Activated T-cell treated with anti-CD3 and anti-CD28 coated beads for 48 hours (primary cell): ENCODE measurements at places on chromosomes 4 and X.
A peak's percentile ranks its signal among the peaks of the same experiment; 100 is the strongest.

DNA sequence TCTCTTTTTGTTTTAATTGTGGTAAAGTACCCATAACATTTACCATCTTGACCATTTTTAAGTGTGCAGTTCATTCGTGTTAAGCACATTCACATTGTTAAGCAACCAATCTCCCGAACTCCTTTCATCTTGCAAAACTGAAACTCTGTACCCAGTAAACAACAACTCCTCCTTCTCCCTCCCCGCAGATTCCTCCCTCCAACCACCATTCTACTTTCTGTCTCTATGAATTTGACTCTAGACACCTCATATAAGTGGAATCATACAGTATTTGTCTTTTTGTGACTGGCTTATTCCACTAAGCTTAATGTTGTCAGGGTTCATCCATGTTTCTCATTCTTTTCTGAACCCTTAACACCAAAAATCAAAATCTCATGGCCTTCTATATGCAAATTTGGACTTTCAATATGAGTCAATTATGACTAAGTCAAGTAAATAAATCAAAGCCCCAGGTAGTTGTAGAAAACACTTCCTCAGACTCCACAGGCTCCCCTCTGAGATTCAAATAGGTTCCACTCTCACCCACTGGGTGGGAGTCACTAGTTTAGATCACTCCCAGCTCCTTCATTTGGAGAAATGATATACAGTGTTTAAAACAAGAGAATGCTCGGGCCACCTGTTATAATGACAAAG, 9.8 kb upstream of the RTL5 start:
- DNase-seq = no peak

DNA sequence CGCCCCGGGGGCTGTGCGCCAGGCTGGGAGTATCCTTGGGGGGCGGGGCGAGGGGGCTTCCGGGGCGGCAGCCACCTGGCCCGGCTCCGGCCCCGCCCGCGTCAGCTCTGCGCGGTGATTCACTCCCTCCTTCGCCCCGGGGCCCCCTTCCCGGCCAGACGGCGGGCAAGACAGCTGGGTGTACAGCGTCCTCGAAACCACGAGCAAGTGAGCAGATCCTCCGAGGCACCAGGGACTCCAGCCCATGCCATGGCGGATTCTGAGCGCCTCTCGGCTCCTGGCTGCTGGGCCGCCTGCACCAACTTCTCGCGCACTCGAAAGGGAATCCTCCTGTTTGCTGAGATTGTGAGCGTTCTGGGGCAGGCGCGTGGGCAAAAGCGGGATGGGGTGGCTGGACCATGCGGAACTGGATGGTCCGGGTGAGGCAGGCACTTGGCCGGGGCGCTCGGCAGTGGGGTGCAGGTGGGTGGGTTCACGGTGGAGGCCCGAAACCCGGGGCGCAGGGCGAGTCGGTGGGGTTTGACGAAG, at the start of gene PLP2:
Gene PLP2 (plus strand): TSS at position 147 of the 528 bp plus-strand sequence. CDS start 103 bp downstream, at position 250.
- peak; percentile 75 for DNase-seq

GRCh38 chr4:8167291-8167690, 8.7 kb upstream of the ABLIM2 start:
- DNase-seq = no peak

DNA sequence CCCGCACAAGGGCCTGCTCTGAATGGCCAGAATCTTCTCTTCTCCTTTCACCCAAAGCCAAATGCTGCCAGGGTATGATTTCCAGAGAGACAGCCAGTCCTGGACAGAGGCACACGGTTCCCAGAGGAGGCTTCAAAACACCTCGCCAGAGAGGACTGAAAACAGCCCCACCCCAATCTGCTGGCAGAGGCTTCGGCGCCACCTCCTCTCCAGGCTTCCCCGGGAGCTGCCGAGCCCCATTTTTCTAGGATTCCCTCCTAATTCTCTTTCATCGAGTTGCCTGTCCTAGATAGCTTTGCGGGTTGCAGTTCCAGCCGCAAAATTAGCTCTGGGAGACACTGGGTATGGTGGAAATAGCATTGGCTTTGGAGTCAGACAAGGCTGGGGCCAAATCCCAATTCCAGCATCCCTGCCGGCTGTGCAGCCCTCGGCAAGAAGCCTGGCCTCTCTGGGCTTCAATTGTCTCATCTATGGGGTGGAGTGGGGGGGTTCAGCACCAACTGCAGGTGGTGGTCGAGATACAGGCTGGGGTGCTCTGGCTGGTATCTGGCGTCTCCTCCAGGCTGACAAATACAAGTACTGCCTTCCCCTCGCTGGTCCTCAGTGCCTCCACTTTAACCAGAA, 22.6 kb downstream of the PPP2R2C start:
- DNase-seq = no peak

DNA sequence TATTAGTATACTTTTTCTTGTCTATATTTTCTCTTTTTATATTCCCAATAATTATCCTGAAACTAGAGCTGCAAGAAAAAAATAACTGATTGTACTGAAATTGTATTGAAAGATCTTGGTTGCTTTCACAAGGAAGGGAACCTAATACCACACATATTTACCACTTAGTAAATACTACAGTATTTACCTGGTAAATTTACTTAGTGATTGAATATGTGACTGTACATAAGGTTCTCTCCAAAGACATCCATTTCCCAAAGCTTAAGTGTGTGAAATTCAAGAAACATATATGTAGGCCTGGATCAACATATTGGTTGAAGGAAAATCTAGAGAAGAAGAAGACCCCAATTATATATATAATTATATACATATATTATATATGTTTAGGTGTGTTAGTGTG, 1272.7 kb downstream of the C4orf33 start:
- no peak for DNase-seq

DNA sequence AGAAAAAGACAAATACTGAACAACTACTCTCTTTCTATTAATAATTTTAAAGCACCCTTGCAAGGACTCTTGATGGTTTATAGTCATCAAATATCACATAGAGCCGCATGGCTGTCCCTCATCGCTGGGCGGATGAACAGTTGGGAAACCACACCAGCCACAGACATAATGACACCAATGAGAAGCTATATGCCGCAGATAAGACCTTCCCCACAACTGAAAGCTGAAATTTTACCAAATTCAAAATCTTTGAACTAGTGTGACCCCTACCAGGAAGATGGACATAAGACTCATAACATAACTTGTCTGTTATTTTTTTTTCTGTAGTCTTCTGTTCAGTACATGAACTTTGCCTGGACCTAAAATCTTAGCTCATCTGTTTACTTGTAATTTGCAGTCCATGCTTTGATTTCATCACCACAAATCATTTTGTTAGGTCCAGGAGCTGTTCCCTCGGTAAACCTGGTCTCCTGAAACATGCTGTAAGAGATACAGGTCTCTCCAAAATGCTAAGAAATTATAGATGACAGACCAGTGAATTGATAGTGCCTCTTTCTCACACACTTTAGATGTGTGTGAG, 157.3 kb upstream of the RAPGEF2 start:
- DNase-seq = no peak

DNA sequence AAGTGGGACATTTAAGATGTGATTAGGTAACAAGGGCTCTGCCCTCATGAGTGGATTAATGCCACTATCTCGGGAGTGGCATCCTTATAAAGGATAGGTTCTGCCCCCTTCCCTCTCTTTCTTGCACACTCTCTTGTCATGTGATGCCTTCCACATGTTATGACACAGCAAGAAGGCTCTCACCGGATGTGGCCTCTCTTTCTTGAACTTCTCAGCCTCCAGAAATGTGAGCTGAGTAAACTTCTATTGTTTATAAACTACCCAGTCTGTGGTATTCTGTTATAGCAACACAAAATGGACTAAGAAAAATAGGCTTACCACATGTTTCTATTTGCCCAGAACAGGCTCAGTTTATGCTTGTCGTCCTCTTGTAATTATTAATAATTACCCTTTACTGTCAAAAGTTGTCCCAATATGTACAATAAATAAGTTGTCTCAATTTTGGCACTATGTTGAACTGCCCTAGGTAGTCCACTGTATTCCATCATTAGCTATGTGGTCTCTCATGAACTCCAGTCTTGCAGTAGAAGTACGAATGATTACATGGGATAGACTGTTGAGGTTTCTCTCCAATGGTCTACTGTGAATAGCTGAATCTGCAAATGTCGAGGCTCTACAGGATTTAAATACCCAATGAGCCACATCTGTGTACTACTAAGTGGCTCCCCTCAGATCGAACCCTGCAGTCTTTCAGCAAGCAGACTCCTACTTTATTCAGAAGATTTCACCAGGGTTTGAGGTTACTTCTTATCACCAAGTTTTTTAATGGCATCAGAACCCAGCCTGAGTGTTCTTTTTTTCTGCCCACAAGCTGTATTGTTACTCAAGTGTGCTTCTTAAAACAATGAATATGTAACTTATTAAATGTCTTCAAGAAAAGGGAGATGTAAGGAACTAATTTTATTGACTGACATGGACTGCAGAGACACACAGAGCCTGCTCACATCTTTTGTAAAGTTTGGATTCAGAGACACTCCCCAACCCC, 102.0 kb upstream of the LEF1 start:
- no peak for DNase-seq

DNA sequence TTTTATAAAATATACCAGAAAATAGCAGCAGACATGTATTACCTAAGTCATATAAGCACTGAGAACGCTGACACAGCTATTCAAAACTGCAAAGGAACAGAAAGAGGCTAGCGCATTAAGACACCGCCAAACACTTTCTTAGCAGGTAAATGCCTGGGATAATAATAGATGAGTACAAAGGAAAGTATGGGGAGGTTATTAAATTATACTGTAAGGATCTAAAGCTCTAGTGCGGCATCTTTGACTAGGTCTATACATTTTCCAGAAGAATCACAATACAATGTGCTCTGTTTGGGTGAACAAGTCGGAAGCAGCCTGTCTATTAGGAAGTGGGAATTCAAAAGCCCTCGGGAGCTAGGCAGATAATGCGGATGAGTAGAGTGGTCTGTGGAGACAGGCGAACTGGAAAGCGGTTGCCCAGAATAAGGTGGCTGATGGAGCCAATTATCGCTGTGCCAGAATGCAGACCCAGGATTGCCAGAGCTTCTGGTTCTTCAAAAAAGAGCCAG, 443.6 kb upstream of the TENM3 start:
- no peak for DNase-seq

DNA sequence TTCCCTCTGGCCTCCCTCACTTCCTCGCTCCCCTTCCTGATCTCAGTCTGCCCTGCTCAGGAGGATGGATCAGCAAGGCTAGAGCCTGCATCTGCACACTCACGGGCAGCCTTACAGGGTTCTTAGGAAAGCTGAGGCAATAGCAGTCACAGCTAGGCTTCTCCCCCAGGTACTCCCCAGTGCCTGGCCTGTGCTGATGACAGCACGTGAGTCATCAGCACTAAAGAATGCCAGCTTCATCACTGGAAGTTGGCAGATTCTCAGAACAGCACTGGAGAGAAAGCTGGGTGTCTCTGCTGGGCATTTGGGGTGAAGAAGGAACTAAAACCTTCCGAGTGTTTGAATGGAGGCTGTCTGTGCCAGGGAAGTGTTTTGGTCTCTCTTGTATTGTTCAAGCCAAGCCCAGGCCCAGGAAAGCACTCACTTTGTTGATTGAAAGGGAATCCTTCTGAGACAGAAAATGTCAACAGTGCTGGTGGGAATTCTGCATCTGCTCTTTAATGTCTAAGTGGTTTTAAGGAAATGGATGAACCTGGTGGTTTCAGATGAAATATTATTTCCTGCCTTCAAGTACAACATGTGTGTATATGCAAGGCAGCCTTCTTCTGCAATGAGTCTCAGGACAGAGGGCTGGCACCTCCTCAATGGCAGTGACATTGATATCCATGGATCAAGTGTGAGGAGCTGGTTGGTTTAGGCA, 73.0 kb upstream of the SCOC start:
- no peak for DNase-seq

DNA sequence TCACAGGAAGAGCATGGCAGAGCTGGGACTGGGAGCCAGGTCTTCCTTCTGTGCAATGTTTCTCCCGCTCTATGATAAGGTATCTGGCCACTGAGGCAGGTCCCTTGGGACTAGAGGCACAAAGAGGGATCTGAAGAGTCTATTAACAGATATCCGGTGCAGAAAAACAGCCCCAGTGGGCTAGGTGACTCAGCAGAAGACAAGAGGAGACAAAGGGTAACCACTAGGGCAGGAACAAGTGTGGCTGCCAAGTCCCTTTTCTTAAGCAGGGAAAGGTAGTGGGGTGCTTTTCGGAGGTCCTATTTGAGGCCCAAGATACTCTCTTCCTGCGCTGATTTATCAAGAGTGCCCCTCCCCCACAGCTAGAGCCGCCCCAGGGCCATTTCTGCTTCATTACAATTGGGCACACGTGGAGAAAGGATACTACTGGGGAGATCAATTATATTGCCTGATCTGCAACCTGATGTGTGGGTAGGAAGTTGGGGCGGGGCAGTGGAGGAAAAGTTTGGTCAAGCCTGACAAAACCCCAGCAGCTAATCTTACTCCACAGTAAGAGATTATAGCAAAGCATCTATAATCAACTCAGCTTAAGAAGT, at the start of gene DGAT2L6:
Gene DGAT2L6 (plus strand): TSS at position 546 of the 596 bp plus-strand sequence. CDS start 100 bp downstream, outside the sequence.
- DNase-seq = no peak

- DNase-seq = no peak
These were observed 15.3 kb downstream of the FGFR3 start for GRCh38 chr4:1808396-1808795.

DNA sequence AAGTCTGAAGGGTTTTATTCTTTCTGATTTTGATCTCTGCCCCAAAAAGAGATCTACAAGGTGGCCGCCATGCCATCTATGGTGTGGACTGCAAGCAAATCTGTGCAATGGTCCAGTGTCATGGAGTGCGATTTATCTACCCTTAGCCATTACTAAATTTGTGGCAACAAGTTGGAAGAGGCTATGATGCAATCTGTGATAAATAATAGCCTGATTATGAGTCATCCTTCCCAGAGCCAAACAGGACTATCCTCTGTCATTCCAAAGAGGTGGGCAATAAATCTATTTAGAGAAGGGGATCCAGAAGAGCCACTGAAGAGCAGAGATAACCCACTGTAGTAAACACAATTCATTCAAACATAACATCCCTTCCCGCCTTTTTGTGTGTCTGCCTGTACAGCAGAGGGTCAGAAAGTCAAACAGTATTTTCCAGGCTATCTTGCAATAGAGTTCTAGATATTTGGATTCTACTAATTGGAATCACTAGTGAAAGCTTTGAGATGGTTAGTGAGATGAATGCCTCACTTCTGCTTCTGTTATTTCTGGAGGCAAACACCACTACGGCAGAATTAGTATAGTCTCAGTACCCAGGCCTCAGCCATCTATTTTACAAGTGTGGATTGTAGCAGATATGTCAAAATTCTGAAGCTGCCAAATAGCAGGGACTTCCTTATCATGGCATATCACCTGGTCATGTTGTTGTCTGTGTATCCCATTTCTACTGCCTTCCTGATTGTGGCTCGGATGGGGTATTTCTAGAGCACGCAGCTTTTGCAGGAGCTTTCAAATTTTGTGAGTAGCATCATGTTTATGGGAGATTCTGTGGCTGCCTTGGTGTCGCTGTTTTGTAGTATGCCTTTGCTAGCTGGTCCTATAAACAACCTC, 192.0 kb downstream of the SMIM20 start:
- no peak for DNase-seq

GRCh38 chr4:183588169-183588675, 70.8 kb downstream of the RWDD4 start:
- DNase-seq = no peak
